ENCODE measurements at places on chromosomes 5 and 9.
A peak's percentile ranks its signal among the peaks of the same experiment; 100 is the strongest.

DNA sequence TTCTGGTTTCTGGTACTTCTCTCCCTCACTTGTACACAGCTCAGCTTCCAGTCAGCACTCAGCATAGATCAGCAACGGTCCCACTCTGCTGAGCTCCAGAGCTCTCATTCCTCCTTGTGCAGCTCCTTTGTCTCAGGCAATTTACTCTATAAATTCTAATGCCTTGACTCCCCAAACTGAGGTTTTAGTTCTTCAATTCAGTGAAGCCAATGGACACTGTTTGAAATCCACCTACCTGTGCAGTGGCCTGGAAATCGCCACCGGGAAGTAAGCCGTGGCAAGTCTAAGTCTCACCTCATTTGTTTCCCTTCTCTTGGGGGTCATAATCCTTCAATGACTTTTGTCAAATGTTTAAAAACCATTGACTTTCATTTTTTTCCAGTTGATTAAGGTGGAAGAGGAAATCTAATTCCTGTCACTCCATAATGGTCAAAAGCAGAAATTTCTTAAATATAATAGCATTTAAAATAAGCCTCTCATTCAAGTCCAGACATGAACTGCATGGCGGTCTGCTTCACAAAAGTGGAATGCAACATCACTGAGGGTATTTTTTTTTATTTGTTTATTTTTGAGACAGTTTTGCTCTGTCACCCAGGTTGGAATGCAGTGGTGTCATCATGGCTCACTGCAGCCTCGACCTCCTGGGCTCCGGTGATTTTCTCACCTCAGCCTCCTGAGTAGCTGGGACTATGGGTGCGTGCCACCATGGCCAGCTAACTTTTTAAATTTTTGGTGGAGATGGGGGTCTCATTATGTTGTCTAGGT lies 79.6 kb downstream of the C7 start:
- DNase-seq: no peak

DNA sequence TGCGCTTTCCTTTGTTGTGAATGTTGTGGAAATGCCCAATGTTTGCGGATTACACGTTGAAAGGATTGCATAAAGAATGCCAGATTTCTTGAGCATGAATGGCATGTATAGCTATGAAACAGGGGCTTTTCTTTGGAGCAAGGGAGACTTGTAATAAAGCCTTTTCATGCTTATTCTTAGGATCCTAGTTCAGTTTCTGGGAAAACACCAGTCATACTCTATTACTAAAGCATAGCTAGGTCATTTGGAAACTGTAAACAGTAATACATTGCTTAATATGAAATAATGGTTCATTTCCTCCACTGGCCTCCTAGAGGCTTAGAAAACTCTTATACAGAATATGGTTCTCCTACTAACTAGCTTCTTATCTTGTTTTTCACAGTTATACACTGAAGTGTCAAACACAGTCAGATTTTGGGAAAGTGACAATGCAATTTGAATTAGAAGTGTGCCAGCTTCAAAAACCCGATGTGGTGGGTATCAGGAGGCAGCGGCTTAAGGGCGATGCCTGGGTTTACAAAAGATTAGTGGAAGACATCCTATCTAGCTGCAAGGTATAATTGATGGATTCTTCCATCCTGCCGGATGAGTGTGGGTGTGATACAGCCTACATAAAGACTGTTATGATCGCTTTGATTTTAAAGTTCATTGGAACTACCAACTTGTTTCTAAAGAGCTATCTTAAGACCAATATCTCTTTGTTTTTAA lies 104.2 kb downstream of the MELK start:
- no peak for DNase-seq

DNA sequence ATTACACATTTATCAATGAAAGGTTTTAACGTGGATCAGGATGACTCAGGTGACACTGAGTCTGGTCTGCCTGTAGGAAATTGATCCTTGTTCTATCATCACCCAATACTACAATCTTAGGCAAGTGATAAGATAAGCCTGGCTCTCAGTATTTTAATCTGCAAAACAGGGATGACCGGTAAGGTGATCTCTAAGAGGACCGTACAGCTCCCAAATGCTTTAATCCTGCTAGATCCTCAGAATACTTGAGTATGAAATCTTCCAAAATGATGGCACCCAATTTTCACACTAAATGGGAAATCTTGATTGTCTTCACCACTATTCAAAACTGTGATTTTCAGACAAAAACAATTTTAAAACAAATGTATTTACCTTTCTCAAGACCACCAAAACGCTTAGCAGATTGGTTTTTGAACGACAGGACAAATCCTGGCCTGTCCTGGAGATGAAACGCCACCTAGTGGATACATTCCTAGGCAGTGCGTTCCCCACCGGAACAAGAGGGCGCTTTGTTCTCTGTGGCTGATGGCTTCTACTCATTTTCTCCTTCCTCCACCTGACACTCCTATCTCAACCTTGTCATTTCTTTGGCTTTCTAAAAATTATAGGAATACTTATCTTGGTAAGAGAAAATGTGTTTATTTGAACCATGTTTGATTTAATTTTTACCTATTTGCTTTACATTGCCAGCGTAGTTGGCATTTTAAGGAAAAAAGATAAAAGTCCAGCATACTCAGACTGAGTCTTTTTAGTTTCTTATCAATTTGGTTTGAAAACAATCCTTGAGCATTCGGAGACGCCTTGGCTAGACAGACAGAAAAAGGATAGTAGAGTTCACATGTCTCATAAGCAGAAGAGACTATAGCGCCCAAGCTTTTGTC lies 41.2 kb upstream of the VCAN start:
- DNase-seq: peak; percentile 26

GRCh38 chr5:104111632-104112031 lies 549.0 kb upstream of the NUDT12 start:
- no peak for DNase-seq

All from progenitor cell of endocrine pancreas (in vitro differentiated cells).